ENCODE measurements at places on chromosomes 16 and 17.
A peak's percentile ranks its signal among the peaks of the same experiment; 100 is the strongest.

DNA sequence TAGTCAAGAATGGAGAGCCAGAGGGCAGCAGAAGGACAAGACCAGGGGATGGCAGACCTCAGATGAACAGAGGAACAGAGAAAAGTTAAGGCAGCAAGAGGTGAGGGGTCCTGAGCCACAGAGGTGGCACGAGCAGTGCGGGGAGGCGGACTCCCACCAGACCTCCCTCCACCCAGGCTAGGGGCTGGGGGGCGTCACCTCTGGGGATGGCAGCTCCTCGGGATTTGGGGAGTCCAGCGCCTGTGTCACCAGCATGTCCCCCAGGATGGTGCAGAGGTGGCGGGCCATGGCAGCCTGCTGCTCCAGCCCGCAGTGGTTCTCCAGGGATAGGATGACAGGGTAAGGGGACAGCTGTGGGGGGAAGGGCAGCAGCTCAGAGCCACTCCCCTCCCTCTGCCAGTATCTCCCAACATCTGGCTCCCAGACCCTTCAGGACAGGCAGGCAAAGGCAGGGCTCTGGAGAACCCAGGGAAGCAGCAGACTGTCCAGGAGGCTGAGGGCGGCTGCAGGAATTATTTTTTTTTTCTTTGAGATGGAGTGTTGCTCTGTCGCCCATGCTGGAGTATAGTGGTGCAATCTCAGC lies 15.8 kb downstream of the PLCD3 start:
- DNase-seq: no peak

GRCh38 chr16:49280105-49280741 lies 1.4 kb downstream of the CBLN1 start:
- no peak for DNase-seq

DNA sequence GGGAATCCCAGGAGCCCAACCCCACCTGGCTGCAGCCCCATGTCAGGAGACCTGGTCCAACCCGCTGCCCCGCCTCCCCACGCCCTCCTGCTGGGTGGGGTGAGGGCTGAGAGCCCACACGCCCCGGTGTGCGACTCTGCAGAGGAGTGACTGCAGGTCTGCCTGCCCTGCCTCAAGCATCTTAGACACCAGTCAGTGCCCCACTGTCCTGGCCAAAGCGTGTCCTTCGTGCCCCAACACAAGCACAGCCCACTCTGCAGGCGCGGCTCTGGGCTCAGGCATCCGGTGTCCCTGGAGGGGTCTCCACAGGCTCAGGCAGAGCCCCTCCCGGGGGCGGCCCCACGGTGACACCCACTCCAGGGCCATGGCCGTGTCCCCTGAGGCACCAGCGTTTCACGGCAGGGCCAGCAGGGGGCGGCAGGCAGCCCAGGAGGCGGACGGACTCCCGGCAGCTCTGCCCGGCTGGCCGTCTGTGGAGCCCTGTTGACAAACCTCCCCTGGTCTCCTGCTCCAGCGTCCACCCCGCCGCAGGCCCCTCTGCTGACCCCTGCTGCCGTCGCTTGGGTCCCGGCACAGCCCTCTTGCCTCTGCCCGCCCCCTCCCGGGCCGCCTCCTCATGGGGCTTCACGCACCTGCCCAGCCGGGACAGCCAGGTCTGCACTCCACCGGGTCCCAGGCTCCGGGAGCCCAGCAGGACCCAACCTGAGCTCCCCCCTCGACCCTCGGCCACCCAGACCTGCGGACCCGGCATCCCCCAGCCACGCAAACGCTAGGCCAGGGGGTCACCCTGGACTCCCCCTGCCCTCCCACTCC lies 8.6 kb upstream of the UBE2I start:
- peak; percentile 90 for DNase-seq

GRCh38 chr17:65154770-65155589 lies 17.8 kb downstream of the RGS9 start:
- DNase-seq: no peak

- no peak for DNase-seq
These were observed 17.7 kb upstream of the CBFA2T3 start for GRCh38 chr16:88994695-88995094.

DNA sequence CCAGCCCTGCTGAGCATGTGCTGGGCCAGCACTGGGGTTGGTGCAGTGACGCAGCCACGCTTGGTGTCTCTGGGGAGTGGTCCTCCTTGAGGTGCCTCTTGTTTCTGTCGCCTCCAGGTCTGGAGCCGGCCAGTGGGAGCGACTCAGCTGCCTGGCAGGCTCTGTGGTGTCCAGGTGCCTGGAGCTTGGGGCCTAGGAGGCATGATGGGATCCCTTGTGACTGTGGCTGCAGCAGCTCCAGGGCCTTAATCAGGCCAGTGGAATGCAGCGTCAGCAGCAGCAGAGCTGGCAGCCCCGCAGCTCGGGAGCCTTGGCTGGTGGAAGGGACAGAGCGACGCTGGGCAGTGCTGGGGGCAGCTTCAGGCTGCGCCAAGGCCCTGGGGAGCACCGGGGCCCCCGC lies 74.7 kb upstream of the CIBAR2 start:
- DNase-seq: no peak

DNA sequence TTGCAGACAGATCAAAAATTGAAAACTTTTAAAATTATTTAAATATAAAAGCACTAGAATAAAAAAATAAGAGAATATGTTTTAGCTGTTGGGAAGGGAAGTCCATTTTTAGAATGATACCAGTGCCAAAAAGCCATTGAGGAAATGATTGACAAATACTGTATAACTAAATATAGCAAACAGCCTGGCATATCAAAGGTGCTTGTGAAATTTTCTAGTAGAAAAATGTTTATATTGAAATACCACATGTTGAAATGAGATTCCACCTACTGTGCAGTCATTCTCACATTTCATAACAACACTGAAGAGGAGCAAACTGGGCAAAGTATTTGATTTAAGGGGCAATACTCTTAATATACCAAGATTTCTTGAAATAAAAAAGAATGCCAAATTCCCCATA lies 183.5 kb downstream of the PHKB start:
- no peak for DNase-seq

GRCh38 chr17:62581764-62582163 lies 45.7 kb upstream of the MRC2 start:
- DNase-seq: no peak

GRCh38 chr16:67277294-67277998 lies 1.9 kb upstream of the PLEKHG4 start:
- DNase-seq: no peak

GRCh38 chr17:70405492-70406220 lies 236.3 kb downstream of the KCNJ2 start:
- DNase-seq: no peak

- DNase-seq: peak; percentile 75
These were observed 7.0 kb downstream of the CYTH1 start for GRCh38 chr17:78774956-78775571.

DNA sequence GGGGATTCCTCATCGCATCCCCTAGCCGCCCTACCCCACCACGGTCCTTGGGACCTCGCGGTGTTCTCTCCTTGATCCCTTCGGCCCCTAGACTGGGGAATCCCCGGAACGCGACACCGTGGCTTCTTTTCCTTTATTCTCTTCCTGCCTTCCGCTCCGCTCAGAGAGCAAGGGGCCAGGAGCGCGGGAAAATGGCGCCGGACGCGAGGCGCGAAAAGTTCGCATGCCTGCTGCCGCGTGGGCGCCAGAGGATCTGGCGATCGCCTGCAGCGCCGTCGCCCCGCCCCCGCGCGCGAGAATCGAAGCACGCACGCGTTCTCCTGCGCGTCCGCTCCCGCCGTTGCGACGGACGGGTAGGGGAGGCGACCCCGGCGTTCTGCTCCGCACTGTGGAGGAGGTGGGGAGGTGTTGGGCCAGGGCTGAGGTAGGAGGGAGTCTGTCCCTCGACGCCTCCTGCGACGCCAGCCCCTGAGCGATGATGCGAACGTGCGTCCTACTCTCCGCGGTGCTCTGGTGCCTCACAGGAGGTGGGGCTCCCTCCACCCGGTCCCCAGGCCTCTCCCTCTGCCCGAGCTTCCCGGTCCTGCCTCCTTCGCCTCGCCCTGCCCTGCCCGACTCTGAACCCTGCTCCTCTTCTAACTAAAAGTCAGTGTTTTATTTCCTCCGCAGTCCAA lies at the start of gene ZPBP2:
Gene ZPBP2 (plus strand): TSS at position 323 of the 674 bp plus-strand sequence. CDS start 153 bp downstream, at position 476.
- DNase-seq: peak; percentile 62
